ENCODE measurements at places on chromosomes 1 and 21.

GRCh38 chr1:38641661-38642060, 217.9 kb downstream of the RRAGC start:
- no peak for DNase-seq

- no peak for DNase-seq
These were observed 25.2 kb downstream of the ARHGEF10L start for GRCh38 chr1:17564458-17565393.

DNA sequence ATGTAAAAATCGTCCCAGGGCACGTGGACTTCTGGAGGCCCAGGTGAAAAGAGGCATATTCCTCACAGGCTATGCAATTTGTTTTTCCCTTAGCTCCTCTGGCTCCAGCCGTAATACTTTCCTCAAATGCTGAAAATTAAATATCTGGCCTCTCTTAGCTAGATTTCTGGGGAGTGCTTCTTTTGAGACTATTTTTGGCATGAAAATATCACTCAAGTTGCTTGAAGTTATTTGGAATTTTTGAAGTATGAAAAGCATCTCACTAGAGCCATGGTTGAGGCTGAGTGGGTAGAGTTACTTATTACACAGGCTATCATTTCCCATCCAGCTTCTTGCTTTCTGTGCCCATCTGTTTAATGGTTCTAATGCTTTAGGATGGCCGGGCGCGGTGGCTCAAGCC, 59.7 kb downstream of the MYOM3 start:
- DNase-seq = no peak

DNA sequence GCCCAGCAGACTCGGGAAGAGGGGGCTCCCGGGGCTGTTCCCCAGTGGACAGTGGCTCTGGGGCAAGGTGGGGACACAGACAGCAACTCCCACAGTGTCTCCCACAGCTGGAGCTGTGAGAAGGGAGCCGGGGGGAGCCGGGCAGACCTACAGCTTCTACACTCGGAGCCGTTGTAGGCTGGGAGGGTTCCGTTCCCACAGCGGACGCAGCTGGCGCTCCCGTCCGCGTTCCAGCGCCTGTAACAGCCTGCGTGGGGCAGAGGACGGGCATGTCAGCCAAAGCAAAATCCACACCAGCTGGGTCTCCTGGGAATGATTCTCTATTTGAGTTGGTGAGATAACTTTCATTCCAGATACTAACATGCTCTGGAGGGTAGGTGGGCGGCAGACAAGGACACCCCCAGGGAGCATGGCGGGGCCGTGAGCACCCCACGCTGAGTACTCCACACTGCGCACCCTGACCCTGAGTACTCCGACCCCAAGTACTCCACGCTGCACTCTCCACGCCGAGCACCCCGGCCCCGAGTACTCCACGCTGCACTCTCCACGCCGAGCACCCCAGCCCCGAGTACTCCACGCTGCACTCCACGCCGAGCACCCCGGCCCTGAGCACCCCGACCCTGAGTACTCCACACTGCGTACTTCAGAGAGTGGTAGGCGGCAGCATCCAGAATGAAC, 13.4 kb upstream of the RNF223 start:
- no peak for DNase-seq

DNA sequence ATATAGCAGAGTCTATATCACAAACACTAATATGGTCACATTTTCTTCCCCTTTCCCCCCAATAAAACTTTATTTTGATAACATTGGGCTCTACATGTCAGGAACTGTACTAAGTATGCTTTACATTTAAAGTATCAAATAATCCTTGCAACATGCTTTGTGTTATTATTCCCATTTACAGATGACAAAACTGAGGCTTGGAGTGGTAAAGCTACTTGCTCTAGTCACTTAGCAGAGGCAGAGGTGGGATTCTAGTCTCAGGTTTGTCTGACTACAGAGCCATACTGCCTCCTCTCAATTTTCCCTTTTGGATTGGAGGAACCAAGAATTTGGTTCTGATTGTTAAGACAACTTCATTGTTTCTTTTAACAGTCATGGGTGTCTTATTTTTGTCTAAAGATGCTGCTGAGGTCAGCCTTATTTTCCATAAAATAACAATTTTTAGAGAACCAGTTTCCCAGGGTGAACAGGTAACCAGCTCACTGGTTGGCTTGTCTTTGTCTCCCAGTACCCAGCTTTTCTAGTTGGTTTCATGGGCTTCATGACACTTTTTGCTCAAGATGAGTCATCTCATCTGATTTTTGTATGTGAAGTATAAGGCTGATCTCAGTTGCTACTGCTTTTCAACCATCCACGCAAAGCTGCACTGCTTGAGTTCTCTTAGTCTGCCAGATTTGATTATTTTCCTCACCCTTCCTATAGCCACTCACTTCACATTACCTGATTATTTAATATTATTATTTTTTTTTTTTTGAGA, 81.0 kb upstream of the ARID1A start:
- DNase-seq = no peak

DNA sequence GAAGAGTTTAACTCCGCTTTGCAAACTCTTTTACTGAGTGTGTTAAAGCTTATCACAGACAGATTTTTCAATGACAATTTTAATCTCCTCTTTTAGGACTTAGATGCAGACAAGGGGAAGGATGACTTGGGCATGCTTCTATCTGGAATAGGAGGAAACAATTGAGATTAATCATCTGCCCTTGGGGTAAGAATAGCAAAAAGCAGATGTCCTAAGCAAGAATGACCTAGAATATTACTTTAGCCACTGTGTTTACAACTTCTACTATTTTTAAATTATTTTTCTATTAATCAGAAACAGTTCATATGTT, 569.0 kb upstream of the ADGRL2 start:
- no peak for DNase-seq

DNA sequence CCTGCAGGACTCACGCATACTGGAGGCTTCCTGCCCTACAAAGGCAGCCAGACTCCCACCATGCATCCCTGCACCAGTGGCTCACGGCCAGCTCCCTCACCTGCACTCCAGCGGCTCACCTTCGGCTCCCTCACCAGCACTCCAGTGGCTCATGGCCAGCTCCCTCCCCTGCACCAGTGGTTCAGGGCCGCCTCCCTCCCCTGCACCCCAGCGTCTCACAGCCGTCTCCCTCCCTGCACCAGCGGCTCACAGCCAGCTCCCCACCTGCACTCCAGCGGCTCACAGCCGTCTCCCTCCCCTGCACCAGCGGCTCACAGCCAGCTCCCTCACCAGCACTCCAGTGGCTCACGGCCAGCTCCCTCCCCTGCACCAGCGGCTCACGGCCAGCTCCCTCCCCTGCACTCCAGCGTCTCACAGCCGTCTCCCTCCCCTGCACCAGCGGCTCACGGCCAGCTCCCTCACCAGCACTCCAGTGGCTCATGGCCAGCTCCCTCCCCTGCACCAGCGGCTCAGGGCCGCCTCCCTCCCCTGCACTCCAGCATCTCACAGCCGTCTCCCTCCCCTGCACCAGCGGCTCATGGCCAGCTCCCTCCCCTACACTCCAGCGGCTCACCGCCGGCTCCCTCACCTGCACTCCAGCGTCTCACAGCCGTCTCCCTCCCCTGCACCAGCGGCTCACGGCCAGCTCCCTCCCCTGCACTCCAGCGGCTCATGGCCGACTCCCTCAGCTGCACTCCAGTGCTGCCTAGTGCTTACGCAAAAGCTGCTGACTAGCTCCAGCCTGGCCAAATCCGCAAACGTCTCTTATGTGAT, 324.5 kb downstream of the NPHP4 start:
- DNase-seq = no peak

DNA sequence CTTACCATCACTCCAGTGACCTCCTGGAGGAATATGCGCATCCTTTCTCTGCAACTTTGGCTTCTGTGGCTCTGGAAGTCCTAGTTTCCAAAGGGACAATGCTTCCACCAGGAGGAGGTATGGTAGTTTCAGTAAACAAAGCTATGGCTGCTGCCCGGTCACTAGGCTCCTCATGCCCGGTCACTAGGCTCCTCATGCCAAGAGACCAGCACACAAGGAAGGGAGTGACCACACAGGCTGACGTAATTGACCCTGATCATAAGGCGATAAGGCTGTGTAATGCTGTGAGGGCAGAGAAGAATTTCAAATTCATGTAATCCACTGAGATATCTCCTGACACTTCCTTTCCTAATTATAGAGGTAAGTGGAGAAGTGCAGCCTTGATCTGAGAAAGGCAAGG, 102.9 kb downstream of the DTL start:
- no peak for DNase-seq

DNA sequence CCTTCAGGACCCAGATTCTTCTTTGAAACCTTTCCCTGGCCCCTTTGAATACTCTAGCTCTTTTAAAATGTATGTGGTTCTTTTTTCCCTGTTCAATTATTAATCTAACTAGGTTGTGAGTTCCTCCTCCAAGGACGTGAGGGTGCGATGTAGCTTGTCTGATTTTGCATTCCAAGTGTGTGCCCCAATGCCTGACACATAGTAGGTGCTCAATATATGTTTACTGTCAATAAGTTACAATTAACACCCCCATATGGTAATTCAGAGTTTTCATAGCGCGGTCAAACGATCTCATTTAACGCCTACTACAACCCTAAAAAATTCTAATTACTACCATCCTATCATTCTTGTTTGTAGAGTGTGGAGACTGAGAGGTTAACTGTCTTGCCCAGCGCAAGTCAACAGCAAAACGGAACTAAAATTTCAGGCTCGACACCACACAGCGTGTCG, 482 bp upstream of the MTR start:
- no peak for DNase-seq

DNA sequence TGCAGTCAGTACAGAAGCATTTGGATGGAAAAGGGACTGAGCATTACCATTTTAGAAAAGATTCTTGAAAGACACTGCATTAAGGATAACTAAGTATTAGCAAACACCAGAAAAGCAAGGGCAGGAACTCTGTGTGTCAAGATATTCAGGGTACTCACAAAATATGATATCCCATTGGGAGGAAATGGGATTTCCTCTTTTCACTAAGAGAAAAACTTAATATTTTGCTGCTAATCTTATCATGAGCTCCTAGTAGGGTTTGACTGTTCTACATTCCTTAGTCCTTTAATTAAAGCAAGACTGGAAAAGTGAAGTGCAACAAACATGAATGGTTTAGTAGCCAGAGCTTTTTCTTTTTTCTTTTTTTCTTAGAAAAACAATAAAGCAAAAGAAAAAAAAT, 305.9 kb upstream of the ADGRL4 start:
- no peak for DNase-seq

GRCh38 chr1:37723390-37724078, 31.2 kb downstream of the CDCA8 start:
- no peak for DNase-seq

DNA sequence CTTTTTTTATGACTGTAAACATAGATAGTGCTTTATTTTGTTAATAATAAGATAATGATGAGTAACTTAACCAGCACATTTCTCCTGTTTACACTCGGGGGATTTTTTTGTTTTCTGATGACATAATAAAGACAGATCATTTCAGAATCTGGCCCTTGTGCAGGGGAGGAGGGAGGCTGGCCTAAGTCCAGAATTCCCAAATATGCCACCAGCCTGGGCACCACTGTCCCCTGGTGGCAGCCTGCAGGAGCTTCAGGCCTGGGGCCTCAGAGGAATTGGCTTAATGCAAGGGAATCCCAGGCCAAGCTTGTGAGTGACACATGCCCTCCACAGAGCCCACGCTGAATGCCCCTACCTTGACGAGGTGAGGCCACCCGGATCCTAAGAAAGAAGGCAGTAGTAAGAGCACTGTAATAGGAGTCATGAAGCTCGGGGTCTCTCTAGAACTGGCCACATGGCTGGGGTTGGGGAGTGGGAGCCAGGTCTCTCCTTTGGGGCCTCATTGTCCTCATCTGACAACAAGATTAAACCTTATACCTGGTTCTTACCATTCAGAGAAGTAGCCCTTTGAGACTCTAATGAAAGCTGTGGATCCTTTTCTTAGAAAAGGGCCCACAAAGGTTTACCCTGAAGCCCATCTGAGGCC, 24.1 kb downstream of the ETNK2 start:
- peak; percentile 29 for DNase-seq

GRCh38 chr1:53321366-53321765, 6.5 kb downstream of the LRP8 start:
- peak; percentile 10 for DNase-seq

All from SK-N-DZ (cell line).